ENCODE measurements at places on chromosomes 4 and X.

GRCh38 chrX:49308604-49309269 lies 5.3 kb downstream of the GAGE10 start:
- no peak for DNase-seq

DNA sequence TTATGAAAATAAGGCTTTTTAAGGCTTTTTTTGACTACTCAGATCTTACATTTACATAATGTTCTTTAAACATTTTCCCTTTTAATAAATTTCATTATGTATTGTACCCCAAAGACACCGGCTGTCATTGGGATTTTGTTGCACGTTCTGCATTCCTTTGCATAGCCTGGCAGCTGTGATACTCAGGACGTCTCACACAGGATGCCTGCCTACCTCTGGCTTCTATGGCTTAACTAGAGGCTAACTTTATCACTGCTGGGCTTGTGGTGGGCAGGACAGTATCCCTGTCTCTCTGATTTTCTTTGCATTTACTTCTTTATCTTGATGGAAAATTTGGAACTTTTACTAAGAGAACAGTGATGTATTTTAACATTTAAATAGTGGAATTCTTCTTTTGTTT lies 147.8 kb downstream of the BMPR1B start:
- DNase-seq = no peak

DNA sequence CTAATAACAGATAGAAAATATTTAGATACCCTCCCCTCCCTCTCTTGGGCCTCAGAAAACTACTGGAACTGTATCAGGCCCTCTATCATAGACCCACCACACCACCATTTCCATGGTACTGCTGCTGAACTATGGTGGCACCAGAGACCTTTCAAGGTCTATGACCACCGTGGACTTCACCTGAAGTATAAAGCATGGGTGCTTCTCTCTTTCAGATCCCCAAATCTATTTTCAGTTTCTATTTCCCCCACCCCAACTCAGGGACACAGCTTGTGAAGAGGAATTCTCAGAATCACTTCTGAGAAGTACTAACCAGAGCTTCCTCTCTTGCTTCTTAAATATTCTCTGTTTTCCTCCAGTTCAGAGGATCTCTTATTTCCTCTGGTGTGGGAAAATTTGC lies 840.8 kb upstream of the HTR2C start:
- DNase-seq = no peak

DNA sequence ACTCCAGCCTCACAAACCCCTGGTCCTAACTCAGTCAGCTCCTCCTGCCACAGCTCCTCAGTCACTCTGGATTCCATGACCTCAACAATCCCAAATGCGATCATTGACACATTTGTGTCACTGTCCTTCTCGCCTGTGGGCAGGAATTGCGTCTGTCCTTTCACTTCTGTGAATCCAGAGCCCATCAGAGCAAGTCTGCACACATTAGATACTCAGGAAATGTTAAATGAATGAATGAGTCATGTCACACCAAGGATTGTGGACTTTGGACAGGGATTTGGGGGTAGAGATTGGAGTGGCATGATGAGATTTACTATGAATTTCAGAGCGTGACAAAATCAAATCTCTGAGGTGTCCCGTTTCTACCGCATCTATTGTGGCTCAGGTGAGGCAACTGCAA lies 11.8 kb upstream of the CLDN24 start:
- DNase-seq = no peak

All from activated CD4-positive, CD25-positive, alpha-beta regulatory T cell (primary cell).